ENCODE measurements at places on chromosomes 2 and 18. TPM values are rescaled to one million over a fixed set of nuclear protein-coding genes. Genes with fewer than 3 reads are reported as not detected.

SFTPB gene
- not detected for total RNA-seq

SMCHD1 gene
- total RNA-seq, result 69.9 TPM

CBLN2 gene
- 6.4 TPM for total RNA-seq

FOXI3 gene
- total RNA-seq, result not detected

GRB14 gene
- 19.8 TPM for total RNA-seq

POTEI gene
- not detected for total RNA-seq

CPS1 gene
- total RNA-seq, result 2.7 TPM

SCYGR4 gene
- not detected for total RNA-seq

GRCh38 chr18:25594351-25594750 lies 242.4 kb upstream of the ZNF521 start:
- DNase-seq, result no peak

- no peak for DNase-seq
Observed at GRCh38 chr2:74789271-74789670, 44.7 kb upstream of the HK2 start.

DNA sequence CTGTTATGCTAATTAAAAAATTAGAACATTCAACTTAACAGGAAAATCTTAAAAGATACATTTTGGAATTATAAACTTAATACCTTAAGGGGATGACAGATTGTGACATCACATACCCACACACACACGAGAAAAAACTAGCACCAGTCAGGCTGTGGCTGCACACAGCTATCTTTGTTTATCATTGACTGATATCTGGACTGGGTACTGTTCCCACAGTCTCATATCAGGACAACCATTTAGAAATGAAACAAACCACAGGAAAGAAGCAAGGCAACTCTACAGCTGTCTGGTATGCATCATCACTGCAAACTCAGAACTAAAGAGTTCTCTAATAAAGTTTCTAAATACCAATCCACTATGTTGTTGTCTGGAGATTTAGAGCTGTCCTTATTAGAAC lies 210.9 kb upstream of the SMAD7 start:
- DNase-seq, result no peak

DNA sequence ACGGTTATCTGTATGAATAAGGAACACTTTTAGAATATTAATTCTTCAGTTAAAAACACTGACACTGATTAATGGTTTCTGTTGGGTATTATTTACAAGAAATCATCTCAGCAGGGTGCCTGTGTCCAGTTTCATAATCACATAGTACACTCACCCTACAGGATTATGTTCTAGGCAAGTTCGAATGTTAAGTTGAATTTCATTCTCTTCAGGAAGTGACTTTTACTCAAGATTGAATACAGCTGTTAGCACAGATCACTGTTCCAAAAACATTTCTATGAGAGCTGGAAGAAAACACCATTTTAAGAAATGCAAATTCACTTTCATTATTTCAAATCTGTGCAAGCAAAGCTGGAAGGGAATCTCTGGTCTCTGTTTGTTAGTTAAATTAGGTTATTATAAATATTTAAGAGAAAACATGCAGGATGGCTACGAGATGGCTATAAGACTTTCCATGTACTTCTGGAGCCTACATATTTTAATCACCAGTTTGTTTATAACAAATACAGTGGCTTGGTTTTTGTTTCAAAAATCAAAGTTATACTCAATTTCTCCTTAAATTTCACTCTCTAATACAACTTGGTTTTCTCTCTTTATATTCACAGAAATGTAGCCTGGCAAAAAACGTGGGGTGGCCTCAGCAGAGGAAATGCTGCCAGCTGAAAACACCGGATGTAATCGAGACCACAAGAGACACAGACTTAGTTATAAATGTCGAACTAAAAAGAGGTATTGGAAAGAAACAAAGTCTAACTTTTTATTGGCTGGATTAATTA lies 65.8 kb downstream of the RBMS1 start:
- no peak for DNase-seq

GRCh38 chr2:240532031-240532775 lies 25.6 kb downstream of the ANKMY1 start:
- DNase-seq, result no peak

GRCh38 chr2:211408483-211408891 lies 852.1 kb downstream of the CPS1 start:
- DNase-seq, result no peak

- no peak for DNase-seq
Observed at GRCh38 chr18:5439986-5440696, 103.7 kb downstream of the EPB41L3 start.

- DNase-seq, result peak; percentile 79
Observed at GRCh38 chr2:20536619-20537422, 89.9 kb downstream of the RHOB start.

GRCh38 chr18:32276906-32277305 lies 87.1 kb downstream of the MEP1B start:
- no peak for DNase-seq

DNA sequence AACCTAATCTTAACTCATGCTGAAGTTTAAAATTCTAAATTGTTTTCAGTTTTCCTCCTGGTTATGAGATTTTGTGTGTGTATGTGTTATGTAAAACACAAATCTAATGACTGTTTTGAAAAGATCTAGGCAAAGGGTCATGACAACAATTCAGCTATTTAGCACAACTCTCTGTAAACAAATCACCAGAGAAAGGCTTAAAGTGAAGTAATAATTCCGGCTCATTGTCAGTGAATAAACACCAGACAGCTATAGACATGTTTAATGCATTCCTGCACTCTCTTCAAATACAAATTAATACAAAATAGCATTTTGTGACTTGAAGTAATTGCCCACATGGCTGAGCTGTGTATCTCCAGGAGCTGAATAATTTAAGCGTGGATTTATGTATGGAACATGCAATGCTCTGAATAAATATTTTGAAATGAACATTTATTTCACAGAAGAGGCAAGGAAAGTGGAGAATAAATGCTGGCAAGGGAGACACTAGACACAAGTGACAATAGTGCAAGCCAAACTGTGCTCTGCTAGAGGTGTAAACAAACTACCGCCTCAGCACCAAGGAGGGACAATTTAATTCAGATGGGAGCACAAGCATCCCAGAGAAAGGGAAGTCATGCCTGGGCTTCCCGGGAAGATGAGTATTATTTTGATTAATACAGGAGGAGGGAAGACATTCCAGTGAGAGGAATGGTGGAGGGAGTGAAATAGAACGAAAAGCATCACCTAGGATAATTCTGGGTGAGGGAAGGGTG lies 133.6 kb upstream of the XPO1 start:
- DNase-seq, result no peak

GRCh38 chr18:74818516-74819175 lies 221.0 kb downstream of the ZNF407 start:
- no peak for DNase-seq
